ENCODE measurements at places on chromosomes 13 and 19. TPM values are rescaled to one million over a fixed set of nuclear protein-coding genes. Genes with fewer than 3 reads are reported as not detected.

DNA sequence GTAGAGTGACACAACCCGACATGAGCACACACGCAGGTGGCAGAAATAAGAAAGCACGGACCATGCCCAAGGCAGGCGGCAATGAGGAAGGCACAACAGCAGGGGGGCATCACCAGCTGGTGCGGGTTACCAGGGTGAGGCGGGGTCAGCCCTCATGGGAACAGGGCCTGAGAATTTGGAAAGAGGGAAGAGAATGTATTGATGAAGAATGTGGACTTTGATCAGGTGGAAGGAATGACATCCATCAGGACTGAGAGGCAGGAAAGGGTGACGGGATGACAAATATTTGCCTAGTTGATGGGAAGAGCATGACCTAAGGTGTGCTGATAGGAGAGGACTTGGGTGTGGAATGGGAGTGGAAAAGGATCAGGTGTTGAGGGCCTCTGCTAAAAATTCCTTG, 177.5 kb downstream of the ABCC4 start:
- DNase-seq: no peak

GRCh38 chr13:50228527-50228926, 213.3 kb downstream of the KCNRG start:
- no peak for DNase-seq

COL4A1 gene
- 0.54 TPM for total RNA-seq

ADGRE3 gene
- total RNA-seq: not detected

- no peak for DNase-seq
Observed at GRCh38 chr13:59356607-59357006, 807.1 kb downstream of the DIAPH3 start.

TMEM150B gene
- not detected for total RNA-seq

KIRREL2 gene
- total RNA-seq: 0.86 TPM

DNA sequence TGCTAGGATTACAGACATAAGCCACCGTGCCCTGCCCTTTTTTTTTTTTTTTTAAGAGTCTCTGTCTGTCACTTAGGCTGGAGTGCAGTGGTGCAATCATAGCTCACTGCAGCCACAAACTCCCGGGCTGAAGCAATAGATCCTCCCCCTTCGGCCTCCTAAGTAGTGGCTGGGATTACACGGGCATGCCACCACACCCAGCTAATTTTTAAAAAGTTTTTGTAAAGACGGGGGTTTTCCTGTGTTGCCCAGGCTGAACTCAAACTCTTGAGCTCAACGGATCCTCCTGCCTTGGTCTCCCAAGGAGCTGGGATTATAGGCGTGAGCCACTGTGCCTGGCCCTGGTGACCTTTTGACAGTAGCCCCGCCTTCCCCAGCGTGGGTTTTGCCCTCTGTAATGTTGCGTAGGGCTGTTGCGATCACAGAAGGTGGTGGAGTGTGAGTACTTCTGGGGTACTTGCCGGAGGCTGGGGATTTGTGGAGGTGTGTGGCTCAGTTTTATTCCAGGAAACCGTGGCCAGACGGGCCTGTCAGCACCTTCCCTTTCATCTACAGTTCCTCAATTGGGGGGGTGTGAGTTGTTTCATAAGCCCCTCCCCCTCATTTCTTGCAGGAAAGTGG, 11.6 kb upstream of the RETN start:
- DNase-seq: no peak

- DNase-seq: no peak
Observed at GRCh38 chr13:109883181-109884180, 97.1 kb upstream of the IRS2 start.

- DNase-seq: no peak
Observed at GRCh38 chr13:46267166-46267565, 55.4 kb downstream of the LRRC63 start.

DNA sequence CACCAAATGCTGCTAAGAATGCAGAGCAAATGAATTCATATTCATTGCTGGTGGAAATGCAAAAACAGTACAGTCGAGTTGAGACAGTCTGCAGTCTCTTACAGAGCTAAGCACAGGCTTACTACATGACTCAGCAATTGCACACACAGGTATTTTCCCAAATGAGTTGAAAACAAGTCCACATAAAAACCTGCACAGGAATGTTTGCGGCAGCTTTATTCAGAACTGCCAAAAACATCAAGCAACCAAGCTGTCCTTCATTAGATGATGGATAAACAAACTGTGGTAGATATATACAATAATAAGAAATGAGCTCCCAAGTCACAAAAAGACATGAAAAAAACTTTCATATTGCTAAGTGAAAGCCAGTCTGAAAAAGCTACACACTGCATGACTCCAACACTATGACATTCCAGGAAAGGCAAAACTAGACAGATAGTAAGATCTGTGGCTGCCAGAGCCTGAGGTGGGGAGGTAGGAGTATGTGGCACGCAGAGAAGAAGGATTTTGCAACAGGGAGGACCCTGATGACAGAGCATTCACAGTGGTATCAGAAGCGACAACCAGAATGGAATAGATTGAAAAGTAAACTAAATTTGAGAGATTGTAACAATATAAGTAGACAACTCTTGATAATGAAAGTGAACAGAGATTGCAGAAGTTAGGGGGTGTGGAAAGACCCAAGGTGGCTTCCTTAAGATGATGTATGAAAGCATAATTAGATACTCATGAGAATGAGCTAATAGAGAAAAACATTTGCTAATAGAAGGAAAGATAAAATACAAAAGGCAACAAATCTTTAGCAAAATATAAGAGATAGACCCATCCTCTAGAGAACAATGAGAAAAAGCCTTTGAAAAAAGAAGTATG, 52.7 kb downstream of the TSC22D1 start:
- no peak for DNase-seq

IZUMO2 gene
- not detected for total RNA-seq

GRCh38 chr13:45989607-45990006, 62.9 kb downstream of the ZC3H13 start:
- no peak for DNase-seq

EVI5L gene
- total RNA-seq: 7.5 TPM

GRCh38 chr13:42271337-42272114, 426 bp upstream of the AKAP11 start:
- DNase-seq: peak; percentile 91

ZFP28 gene
- total RNA-seq: 2.3 TPM

DNA sequence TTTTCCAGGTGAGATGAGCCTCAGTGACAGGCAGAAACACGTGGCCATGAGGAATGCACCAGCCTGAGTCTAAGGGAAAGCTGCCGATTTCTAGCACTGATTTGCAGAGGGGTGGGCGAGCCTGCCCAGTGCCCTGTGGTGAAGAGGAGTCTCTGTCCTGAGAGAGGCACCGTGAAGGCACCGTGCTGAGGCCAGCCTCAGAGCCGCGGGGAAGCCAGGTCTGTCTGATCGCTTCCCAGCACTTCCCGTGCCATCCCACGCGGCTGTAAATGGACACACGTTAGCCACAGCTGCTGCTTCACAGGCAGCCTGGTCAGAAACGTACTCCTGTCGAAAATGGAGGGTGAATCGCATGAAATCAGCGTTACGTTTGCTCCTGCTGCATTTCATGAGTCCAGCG, 79.8 kb downstream of the ATP11A start:
- DNase-seq: no peak

DNA sequence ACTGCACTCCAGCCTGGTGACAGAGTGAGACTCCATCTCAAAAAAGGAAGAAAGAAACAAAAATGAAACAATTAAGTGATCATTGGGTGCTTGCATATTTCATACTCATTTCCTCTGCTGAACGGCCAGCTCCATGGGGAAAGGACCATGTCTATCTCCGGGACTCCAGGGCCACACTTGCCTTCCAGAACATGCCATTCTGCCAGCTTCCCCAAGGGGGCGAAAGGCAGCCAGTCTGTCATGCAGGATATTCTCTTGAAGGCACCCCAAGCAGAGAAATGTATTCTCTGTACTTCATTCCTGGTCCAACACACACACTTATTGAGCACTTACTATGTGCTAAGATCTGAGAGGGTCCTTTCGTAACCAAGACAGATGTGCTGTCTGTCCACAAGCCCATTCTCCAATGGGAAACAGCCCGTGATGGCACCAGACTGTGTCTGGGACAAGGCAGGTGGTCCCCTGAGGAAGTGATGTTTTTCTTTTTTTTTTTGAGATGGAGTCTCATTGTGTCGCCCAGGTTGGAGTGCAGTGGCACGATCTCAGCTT, 10.2 kb upstream of the CARM1 start:
- DNase-seq: no peak

GRCh38 chr13:49649244-49649962, 21.1 kb downstream of the ARL11 start:
- DNase-seq: no peak

PEX11G gene
- 0.90 TPM for total RNA-seq

All from activated T-cell treated with anti-CD3 and anti-CD28 coated beads, Interleukin-2, amount 50 U/mL, for 4 hours (primary cell).